Kidney tubule cell (primary cell): ENCODE measurements at places on chromosomes 2 and 18.

- DNase-seq: peak; percentile 1
Measured at GRCh38 chr2:193793914-193794313, 1599.2 kb upstream of the TMEFF2 start.

- DNase-seq: no peak
Measured at GRCh38 chr18:54323970-54324369, 33.7 kb downstream of the STARD6 start.

GRCh38 chr2:98773907-98774306 is 43.0 kb upstream of the MGAT4A start:
- DNase-seq: no peak

GRCh38 chr2:128323555-128323931 is 4.9 kb upstream of the HS6ST1 start:
- DNase-seq: no peak

DNA sequence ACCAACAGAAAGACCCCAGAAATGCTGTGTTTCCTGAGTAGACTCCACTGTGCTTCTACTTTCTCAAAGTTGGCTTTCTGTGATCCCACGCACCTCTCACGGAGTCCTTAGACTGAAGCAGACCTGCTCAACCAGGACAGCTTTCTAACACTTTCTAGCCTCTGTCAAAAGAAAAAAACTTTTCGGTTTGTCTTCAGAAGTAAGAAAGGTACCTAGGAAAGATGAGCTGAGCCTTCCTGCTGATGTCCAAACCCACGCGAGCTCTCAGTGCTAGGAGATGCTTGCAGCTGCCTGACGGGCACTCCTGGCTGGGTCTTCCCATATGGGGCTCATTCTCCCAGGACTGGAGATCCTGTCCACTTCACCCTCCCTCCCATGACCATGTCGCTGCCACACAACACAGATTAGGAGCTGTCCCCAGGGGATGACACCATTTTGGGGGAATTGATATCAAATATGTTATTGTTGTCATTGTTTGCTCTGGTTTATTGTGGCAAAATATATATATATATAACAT is 49.2 kb upstream of the DAPL1 start:
- DNase-seq: no peak

DNA sequence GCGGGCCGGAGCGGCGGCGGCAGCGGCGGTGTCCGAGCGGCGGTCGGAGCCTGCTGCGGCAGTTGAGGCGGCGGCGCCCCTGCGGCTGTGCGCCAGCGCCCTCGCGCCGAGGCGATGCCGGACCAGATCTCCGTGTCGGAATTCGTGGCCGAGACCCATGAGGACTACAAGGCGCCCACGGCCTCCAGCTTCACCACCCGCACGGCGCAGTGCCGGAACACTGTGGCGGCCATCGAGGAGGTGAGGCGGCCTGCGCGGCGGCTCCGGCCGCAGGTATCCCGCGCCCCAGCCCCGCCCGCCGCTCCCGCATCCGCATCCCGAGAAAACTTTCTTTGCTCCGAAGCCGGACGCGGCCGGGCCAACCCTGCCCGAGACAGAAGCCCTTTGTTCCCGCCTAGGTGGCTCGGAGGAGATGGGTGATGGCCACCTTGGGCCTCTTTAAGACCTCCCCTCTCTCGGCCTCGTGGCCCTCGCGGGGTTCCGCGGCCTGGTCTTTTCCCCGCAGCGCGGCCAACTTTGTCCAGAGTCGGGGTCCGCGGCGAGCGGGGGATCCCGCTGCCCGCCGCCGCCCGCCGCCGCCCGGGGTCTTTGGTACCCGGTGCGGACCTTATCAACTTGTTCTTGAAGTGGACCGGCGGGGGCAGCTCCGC is 504 bp downstream of the ASAP2 start:
- DNase-seq: no peak

- peak; percentile 93 for DNase-seq
Measured at GRCh38 chr2:25378731-25379490, 37.2 kb upstream of the DNMT3A start.

GRCh38 chr2:41723526-41723925 is 324.3 kb upstream of the PKDCC start:
- DNase-seq: no peak

DNA sequence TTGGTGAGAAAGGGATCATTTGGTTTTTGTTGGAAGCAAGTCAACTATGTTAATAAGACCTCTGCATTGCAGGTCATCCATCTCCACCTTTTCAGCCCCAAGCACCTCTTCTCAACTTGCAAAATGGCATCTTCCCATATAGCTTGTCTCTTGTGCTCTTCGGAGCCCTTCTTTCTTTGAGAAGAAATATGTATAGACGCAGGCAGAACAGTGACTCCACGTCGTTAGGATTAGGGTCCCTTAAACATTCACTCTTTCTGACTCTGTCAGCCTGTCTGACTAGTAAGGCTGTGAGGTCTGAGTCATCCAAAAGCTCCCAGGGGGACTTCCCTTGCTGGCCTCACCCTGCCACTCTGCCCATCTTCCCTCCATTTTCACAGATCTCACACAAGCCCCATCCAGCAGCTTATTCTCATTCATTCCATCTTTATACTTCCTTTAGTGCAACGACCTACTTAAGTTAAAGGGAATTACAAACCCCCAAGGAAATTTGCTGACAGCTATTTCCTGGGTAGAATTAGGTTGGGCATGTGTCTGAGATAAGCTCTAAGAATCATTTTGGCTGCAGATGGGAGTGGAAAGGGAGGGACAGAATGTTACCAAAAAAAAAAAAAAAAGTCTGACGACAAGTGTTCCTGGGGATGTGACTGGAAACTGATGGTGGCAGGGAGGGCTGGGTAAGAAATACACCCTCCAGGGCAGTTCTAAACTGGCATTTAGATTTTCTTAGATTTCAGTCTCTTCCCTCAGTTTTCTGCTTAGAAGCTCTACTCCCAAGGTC is 37.7 kb upstream of the MEX3C start:
- DNase-seq: peak; percentile 71

GRCh38 chr18:76672627-76673026 is 149.7 kb upstream of the ZNF236 start:
- DNase-seq: no peak

- no peak for DNase-seq
Measured at GRCh38 chr2:37827455-37827854, 97.6 kb upstream of the RMDN2 start.

- peak; percentile 49 for DNase-seq
Measured at GRCh38 chr2:17599617-17600016, 59.1 kb downstream of the VSNL1 start.

DNA sequence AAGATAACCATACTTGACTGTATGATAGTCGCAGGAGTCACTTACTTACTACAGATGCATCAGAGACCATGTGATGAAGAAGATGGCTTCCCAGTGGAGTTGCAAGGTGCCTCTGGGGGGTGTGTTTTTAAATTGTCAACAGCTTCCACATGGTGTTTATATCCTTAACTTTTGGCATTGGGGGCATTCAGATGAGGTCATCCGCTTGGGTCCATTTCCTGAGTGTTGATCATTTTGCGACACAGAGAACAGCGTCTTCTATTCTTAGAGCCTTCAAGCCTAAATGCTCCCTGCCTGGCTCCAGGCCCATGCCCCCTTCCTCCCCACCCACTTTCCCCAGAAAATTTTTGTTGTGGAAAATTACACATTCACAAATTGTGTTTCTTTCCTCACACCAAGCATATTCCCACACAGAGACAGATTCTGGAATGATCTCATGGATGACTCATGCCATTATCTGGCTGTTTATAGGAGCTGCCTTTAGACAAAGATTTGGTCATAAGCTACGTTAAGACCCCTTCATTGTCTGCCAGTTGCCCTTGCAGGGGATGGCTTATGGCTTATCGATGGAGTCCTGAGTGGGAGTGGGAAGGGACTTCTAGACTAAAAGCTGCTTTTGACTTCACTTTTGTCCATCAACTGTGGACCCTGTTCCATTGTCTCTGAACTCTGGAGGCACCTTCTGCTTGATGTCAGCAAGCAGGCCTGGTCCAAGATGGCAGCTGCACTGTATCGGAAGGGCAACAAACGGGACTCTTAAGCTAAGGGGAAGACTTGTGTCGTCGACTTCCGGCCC is 91.8 kb downstream of the CABLES1 start:
- peak; percentile 64 for DNase-seq

- DNase-seq: no peak
Measured at GRCh38 chr2:28674713-28675068, 76.9 kb upstream of the PPP1CB start.

DNA sequence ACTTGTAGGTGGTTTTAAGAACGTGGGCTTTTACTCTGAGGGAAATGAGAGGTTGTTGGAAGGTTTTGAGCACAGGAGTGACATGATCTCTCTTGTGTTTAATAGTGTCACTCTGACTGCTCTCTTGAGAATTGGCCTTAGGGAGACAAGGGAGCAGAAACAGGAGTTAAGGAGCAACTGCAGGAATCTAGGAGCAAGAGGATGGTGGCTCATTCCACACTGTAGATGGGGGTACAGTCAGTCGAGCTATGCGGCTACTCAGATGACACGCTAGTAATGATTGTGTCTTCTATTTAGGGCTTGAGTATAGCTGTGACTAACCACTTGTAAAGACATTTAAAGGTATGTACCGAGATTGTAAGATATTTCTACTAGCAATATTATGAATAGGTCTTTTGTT is 87.4 kb downstream of the RPRM start:
- DNase-seq: no peak

DNA sequence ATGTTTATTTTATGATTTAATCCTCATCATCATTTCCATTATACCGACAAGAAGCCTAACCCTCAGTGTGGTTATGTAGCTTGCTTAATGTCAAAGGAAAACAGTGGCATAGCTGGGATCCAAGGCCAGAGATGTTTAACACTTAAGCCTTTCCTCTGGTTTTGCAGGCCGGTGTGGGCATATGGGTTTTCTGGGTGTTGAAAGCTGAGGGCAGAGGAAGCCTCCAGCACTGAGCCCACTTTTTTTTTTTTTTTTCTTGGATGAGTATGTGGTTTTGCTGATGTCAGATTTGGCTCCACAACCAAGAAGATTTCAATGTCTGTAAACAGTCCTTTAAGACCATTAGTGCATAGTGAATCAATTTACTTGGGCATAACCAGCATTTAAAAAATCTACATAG is 41.3 kb downstream of the LHCGR start:
- DNase-seq: no peak

DNA sequence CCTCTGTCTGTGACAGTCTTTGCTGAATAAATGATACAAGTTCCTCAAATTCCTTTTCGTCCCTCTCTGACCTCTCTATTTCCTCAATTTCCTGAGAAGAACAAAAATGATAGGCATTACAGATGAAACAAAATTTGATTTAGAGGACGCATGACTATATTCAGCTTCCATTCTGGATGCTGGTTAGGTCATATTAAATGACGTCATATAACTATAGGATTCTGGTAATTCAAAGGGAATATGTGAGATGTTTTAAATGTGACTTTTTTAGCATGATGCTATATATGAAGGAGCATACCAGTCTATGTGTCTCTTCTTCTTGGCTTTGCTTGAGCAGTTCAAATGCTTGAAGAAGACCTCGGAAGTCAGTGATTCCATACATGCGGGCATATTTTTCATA is 102.3 kb downstream of the TTN start:
- DNase-seq: no peak

DNA sequence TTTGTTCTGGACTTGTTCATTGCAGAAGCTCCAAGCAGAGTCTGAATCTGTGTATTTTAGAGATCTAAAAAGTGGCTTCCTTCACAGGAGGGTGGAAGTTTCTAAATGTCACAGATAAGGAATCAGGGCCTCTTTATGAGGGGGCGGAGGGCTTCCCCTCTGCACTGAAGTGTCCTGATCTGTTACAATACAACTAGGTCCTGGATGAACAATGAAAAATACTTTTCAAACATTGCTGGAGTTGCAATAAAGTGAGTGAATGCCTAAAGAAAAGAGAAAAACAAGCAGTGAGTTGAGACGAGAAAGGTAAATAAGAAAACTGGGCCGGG is 179.3 kb upstream of the HDAC4 start:
- DNase-seq: no peak
